ENCODE measurements at places on chromosomes 11 and 22.

GRCh38 chr11:95330302-95330701 lies 99.3 kb upstream of the SESN3 start:
- DNase-seq, result no peak

GRCh38 chr11:64787526-64788320 lies 9.4 kb upstream of the SF1 start:
- peak; percentile 14 for DNase-seq

DNA sequence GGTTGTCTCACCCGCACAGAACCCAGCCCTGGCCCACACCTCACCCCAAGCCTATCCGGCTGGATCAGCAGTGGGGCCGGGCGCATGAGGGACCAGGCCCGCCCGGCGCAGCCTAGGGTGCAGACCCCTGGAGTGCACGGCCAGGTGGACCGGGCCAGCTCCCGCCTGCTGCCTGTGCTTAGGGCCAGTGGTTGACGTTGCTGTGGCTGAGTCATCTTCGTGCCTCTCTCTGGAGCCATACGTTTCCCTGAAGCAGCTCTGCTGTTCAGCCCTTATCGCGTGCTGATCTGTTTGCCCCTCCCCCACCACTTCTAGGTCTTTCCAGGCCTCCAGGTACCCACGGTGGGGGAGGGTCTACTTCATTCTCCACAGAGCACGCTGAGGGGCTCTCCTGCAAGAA lies 39.5 kb downstream of the CDKN1C start:
- DNase-seq, result no peak

DNA sequence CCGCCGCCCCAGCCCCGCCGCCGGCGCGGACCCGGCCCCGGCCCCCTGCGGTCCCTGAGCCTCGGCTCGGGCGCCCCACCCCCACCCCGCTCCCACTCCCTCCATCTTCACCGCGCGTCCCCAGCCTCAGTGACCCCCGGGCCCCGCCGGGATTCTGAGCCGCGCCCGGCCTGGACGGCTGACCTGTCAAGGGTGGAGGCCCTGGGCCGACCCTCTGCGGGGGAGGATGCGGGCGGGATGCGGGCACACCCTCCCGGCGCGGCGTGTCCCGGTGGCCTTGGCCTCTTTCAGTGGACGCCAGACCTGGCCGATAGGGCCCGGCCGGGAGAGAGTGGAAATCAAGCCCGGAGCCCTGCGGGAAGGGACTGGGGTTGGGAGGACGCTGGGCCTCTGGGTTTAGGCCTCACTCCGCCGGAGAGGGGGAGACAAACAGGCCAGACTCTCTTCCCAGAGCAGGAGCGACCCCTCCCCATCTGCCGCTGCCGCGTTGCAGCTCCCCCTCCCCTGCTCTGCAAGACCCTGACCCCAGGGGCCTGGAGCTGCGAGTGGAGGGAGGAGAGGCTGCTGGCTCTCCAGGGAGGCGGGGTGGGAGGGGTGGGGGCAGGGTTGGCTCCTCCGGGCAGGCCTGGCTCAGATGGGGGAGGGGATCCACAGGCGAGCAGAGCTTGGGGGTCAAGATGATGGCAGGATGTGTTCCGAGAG lies 525 bp downstream of the MAPK8IP2 start:
- DNase-seq, result no peak

DNA sequence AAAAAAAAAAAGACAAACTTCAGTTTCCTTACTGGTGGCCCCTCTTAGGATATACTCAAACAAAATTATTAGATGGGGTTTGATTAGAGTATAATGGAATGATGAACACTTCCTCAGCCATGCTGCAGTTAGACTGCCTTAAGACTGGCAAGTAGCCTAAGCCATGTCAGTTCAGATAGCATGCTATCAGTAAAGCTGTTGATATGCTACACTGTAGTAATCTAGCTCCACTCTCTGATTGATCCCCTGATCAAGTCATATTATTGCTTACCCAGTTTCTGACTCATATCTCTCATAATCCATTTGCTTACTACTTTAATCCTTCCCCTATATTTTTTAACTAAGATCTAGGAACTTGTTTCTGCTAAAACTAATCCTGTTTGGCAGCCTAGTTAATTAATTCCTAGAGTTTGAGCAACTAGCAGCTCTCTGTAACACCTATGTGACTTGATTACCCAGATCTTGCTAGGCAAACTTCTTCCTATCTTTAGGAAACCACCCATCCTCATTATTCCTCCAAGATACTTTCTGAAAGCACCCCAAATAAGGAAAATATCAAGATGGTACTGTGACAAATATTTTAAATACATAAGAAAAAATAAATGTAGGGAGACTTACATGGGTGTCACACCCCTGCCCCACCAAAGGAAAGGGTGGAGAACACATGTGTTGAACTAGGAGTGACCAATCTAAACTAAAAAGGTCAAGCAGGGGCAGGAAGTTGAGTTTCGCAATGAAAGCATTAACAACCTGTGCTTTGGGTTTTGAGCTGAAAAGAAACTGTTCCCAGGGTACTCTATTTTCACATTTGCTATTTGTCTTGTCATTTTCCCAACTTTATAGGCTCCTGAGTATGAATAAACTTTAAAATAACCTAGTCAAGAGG lies 43.2 kb downstream of the PIK3C2A start:
- no peak for DNase-seq

GRCh38 chr11:70176940-70177689 lies 26.0 kb upstream of the FADD start:
- DNase-seq, result no peak

GRCh38 chr22:22929381-22930221 lies 42.0 kb downstream of the IGLL5 start:
- no peak for DNase-seq

- DNase-seq, result no peak
Measured at GRCh38 chr11:105700271-105700670, 90.4 kb downstream of the GRIA4 start.
